NCI-H774 (cell line): ENCODE measurements at places on chromosomes 2 and 18.

DNA sequence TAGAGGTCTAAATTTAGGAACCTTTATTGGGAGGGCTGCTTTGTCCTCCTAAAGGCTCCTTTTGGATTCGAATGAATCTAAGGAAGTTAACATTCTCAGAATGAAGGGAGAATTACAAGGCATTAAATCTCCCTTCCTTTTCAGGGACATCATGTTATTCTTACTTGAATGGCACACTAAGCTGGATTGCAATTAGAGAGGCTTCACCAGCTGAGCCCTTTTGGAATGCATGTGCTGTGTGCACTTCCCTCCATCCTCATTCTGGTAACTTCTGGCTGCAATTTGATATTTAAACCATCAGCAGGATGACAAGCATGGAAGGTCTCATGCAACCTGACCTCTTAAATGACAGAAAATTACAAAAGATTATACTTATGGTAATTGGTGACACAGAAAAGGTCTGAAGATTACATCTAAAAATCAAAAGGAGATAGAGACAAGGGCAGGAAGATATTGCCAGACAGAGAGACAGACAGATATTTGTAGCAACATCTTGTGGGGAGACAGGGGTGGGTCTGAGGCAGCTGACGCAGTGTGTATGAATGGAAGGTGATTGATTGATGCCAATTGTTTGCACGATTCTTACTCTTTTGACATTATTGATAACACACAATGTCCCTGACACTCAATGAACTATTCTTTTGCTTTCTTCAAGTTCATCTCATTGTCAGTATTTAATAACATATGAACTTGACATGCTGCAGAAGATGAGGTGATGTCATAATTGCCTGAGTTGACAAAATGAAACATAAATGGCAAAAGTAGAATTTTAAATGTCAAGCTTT, 570.8 kb upstream of the GYPC start:
- DNase-seq = no peak

DNA sequence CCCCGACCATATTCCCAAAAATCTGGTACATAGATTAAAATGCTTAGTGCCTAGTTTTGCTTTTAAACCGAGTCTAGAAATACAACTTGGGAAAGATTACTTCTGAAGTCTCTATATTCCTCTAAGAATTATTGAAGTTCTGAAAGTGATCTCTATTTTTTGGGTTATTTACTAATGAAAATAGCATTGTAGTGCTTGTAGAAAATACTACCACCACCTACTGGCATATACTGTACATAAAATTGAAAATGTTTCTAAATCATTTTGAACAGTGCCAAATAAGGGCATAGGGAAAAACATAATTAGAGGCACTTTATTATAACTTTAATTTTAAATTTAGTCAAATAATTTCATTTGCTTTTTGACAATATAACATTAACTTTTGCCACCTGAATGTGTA, 1399.6 kb upstream of the ZEB2 start:
- no peak for DNase-seq

- no peak for DNase-seq
Observed at GRCh38 chr2:143779021-143779420, 649.8 kb downstream of the ARHGAP15 start.

GRCh38 chr2:196200557-196200956, 29.2 kb upstream of the STK17B start:
- no peak for DNase-seq

DNA sequence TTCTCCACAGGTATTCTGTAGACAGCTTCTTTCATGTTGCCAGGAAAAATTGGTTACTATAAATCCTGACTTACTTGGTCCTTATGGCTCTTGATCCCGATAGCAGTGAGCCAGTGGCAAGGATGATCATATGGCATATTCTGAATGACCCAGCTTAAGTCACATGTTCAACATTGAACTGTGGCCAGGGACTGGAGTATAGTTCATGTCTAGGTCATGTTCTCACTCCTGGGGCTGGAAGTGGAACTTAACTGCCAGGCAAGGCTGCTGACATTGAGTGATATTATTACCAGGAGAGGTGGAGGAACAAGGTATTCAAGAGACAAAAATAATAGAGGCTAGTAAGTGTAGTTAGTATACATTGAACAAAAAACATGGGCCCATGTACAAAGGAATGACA, 26.2 kb downstream of the R3HDM1 start:
- no peak for DNase-seq
